ENCODE measurements at places on chromosomes 12 and 14. TPM values are rescaled to one million over a fixed set of nuclear protein-coding genes. Genes with fewer than 3 reads are reported as not detected.

LALBA gene
- total RNA-seq, result not detected

IL31 gene
- not detected for total RNA-seq

B3GNT4 gene
- not detected for total RNA-seq

PPP1R36 gene
- total RNA-seq, result 1.1 TPM

SLCO1A2 gene
- not detected for total RNA-seq

KRT82 gene
- total RNA-seq, result not detected

MANSC4 gene
- not detected for total RNA-seq

BCL11B gene
- 0.88 TPM for total RNA-seq

APAF1 gene
- total RNA-seq, result 15.2 TPM

LMO3 gene
- total RNA-seq, result 3.2 TPM

TMEM253 gene
- not detected for total RNA-seq

FBXO34 gene
- 24.6 TPM for total RNA-seq

DLGAP5 gene
- 5.1 TPM for total RNA-seq

FBXO21 gene
- total RNA-seq, result 81.1 TPM

GLS2 gene
- 0.36 TPM for total RNA-seq

CLEC1A gene
- total RNA-seq, result under 0.01 TPM

ADGRD1 gene
- 0.72 TPM for total RNA-seq

TGM1 gene
- 0.36 TPM for total RNA-seq

DENND5B gene
- total RNA-seq, result 18.8 TPM

ITGA7 gene
- total RNA-seq, result 24.8 TPM

LRRC9 gene
- not detected for total RNA-seq

NANOG gene
- total RNA-seq, result under 0.01 TPM

SERPINA1 gene
- 0.29 TPM for total RNA-seq

MYG1 gene
- total RNA-seq, result 34.2 TPM
